ENCODE measurements at places on chromosomes 7 and 10.

DNA sequence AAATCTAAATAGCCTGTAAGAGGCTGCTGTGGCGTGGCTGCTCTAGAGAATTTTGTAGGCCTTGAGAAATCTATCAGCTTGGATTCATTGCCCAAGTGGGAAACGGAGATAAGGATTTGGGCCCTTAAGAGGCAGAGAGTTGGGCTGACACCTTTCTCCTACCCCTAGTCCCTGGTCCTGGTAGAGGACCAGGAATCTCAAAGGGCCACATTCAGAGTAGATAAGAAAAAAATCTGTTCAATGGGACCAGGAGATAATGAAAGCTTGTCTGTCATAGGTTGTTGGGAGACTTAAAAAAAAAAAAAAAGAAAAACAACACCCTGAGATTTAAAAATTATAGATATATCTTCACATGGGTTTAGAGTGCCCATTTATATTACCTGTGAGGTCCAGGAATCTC is 17.8 kb downstream of the TMEM209 start:
- DNase-seq: no peak

GRCh38 chr10:95560278-95561176 is 644 bp downstream of the SORBS1 start:
- DNase-seq: peak; percentile 21

GRCh38 chr10:17169803-17170202 is 31.7 kb downstream of the TRDMT1 start:
- DNase-seq: no peak

DNA sequence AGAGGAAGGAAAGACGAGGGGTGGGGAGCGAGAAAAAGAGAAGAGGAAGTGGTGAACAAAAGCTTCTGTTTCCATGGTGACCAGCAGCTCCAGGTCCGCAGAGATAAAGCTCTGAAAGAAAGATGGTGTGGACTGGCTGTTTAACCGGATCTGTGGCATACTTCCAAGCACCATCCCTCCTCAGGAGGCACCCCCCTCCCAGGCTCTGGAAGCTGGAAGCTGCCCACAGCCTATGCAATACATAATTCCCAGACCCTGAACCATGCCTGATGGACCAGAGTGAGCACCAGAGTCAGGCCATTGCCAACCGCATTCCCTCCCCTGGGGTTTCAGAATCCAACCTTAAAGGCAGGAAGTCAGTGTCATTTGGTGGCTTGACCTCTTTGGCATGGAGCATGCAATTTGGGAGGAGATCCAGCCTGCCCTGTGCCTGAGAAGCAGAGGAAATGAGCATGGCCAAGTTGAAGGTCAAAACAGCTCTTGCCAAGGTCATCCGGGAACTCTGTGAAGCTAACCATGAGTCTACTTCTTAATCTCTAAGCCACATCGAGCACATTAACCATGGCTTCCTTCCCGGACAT is 22.2 kb upstream of the CPXM2 start:
- DNase-seq: no peak

- DNase-seq: no peak
Observed at GRCh38 chr10:83274088-83274487, 865.2 kb upstream of the GHITM start.

DNA sequence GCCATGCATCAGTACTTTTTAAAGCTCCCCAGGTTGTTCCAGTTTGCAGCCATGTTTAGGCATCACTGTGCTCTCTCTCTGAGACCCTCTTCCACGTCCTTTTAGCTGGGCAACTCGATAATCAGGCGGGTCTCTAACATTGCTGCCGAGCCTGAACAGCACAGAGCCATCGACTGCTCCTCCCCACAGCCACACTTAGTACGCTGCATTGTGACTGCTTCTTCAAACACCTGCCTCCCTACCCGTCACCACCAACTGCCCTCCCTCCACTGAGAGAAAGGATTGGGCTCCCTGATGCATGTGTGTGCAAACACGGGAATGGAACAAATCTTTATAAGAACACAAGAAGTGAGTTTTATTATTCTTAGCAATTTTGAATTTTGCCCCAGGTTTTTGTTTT is 11.4 kb upstream of the TACR2 start:
- no peak for DNase-seq

All from stimulated activated CD4-positive, alpha-beta T cell treated with anti-CD3 and anti-CD28 coated beads, Interleukin-12 subunit alpha, Interleukin-12 subunit beta, amount 100 ng/mL, for 4 hours (primary cell).